ENCODE measurements at places on chromosomes 6 and 20.

GRCh38 chr6:16576451-16577368, 184.6 kb downstream of the ATXN1 start:
- no peak overlapping the region for H3K4me3 ChIP-seq
- H3K27me3 ChIP-seq: no peaks in the 10 kb centered on the region
- H3K4me1 ChIP-seq: peaks cover 2% of the 10 kb centered on the region
- peaks cover 1% of the 10 kb centered on the region for H3K36me3 ChIP-seq
- H3K27ac ChIP-seq: no peak overlapping the region
- peak; percentile 29 for DNase-seq

- H3K27ac ChIP-seq: no peak overlapping the region
- no peaks in the 10 kb centered on the region for H3K36me3 ChIP-seq
- no peak overlapping the region for H3K4me3 ChIP-seq
- H3K4me1 ChIP-seq: no peaks in the 10 kb centered on the region
- DNase-seq: no peak
Measured at GRCh38 chr20:9555781-9556180, 41.4 kb downstream of the LAMP5 start.

- no peak for DNase-seq
- no peak overlapping the region for H3K4me3 ChIP-seq
- H3K27ac ChIP-seq: no peak overlapping the region
- no peaks in the 10 kb centered on the region for H3K4me1 ChIP-seq
- H3K36me3 ChIP-seq: peaks cover 2% of the 10 kb centered on the region
Measured at GRCh38 chr6:155128977-155129376, 133.9 kb downstream of the TIAM2 start.

DNA sequence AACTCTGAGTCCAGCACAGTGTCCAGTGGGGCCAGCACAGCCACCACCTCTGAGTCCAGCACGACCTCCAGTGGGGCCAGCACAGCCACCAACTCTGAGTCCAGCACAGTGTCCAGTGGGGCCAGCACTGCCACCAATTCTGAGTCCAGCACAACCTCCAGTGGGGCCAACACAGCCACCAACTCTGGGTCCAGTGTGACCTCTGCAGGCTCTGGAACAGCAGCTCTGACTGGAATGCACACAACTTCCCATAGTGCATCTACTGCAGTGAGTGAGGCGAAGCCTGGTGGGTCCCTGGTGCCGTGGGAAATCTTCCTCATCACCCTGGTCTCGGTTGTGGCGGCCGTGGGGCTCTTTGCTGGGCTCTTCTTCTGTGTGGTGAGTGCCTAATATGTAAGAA, 3.8 kb downstream of the MUC21 start:
- H3K27ac ChIP-seq: no peak overlapping the region
- H3K36me3 ChIP-seq: no peaks in the 10 kb centered on the region
- H3K4me1 ChIP-seq: peaks cover 6% of the 10 kb centered on the region
- DNase-seq: no peak

- no peak overlapping the region for H3K4me3 ChIP-seq
- no peaks in the 10 kb centered on the region for H3K36me3 ChIP-seq
- no peaks in the 10 kb centered on the region for H3K27me3 ChIP-seq
- H3K27ac ChIP-seq: no peak overlapping the region
- DNase-seq: peak; percentile 89
Measured at GRCh38 chr20:62485062-62485700, 9.4 kb upstream of the GATA5 start.

DNA sequence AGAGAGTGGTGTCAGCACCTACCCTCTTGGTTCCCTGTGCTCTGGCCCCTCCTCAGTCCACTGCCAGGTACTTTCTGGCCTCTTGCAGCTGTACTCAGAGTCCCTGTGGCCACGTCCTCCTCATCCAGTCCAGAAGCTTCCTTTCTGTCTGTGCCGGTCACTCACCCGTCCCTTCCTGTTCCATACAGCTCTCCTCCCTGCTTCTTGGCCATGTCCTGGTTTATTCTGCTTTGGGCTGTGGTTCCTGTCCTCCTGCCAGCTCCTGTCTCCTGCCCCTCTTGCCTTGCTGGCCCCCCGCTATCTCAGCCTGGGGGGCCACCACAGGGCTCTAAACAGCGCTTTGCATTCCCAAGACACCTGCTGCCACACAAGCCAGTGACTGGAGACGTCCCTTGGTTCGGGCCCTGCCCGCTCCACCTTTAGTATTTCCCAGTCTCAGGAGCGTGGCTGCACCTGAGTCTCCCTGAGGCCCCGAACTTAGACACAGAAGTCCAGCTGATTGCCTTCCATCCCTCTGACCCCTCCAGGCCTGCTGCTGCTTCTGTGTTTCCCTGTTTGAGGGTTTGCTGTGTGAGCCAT, 15.5 kb upstream of the RBM38 start:
- DNase-seq: no peak
- no peaks in the 10 kb centered on the region for H3K4me1 ChIP-seq
- no peaks in the 10 kb centered on the region for H3K27me3 ChIP-seq
- peak overlapping the region; percentile 42 for H3K27ac ChIP-seq
- no peak overlapping the region for H3K4me3 ChIP-seq
- H3K36me3 ChIP-seq: peaks cover 33% of the 10 kb centered on the region

GRCh38 chr20:48002517-48002970, 217.3 kb upstream of the SULF2 start:
- no peak for DNase-seq
- no peak overlapping the region for H3K27ac ChIP-seq
- H3K36me3 ChIP-seq: no peaks in the 10 kb centered on the region
- H3K27me3 ChIP-seq: no peaks in the 10 kb centered on the region
- no peaks in the 10 kb centered on the region for H3K4me1 ChIP-seq
- H3K4me3 ChIP-seq: no peak overlapping the region

DNA sequence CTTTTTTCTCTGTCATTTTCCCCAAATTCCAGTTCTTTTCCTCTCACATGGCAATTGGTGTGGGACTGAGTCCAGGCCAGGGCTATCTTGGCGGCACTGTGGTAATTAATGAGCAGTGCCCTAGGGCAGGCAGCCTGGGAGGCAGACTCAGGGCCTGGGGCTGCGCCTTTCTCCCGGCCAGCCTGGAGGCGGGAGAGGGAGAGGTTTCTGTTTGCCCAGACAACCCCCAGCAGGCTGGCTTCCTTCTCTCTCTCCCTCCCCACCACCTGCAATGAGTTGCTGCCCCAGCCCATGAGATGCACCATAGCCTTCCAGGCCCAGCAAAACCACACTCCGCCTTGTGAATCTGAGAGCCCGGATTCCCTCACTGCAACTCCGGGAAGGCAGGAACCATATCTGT, 15.1 kb upstream of the CCDC167 start:
- H3K4me1 ChIP-seq: peaks cover 19% of the 10 kb centered on the region
- no peaks in the 10 kb centered on the region for H3K36me3 ChIP-seq
- no peak overlapping the region for H3K27ac ChIP-seq
- H3K4me3 ChIP-seq: no peak overlapping the region
- DNase-seq: no peak

GRCh38 chr20:63587256-63587655, 13.2 kb upstream of the HELZ2 start:
- H3K4me1 ChIP-seq: no peaks in the 10 kb centered on the region
- DNase-seq: no peak
- peaks cover 5% of the 10 kb centered on the region for H3K36me3 ChIP-seq
- no peaks in the 10 kb centered on the region for H3K27me3 ChIP-seq

- H3K27ac ChIP-seq: no peak overlapping the region
- H3K27me3 ChIP-seq: no peaks in the 10 kb centered on the region
- no peak for DNase-seq
- no peaks in the 10 kb centered on the region for H3K4me1 ChIP-seq
Measured at GRCh38 chr6:78583079-78583478, 284.3 kb upstream of the IRAK1BP1 start.

GRCh38 chr20:57309544-57310115, 20.0 kb upstream of the SPO11 start:
- H3K27ac ChIP-seq: no peak overlapping the region
- H3K4me1 ChIP-seq: no peaks in the 10 kb centered on the region
- H3K4me3 ChIP-seq: no peak overlapping the region
- no peak for DNase-seq

DNA sequence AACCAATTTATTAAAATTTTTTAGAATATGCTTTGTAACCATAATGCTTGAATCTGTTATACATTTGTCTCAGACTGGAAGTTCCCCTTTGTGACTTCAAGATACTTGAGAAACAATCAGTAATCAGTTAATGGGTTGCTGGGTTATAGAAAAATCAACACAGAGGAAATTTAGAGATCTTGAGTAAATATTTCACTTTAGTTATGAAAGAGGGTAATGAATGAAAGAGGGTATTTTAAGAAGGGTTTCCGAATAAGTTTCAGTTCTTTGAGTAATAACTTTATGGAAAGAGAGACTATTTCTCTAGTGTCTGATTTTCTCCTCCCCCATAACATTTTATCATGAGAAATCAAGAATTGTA, 21.4 kb downstream of the ZFAND3 start:
- DNase-seq: no peak
- H3K27me3 ChIP-seq: no peaks in the 10 kb centered on the region
- peaks cover 15% of the 10 kb centered on the region for H3K36me3 ChIP-seq
- no peak overlapping the region for H3K27ac ChIP-seq
- no peak overlapping the region for H3K4me3 ChIP-seq

GRCh38 chr6:83381949-83382348, 48.9 kb downstream of the ME1 start:
- no peak for DNase-seq
- no peaks in the 10 kb centered on the region for H3K27me3 ChIP-seq
- no peak overlapping the region for H3K4me3 ChIP-seq
- H3K36me3 ChIP-seq: no peaks in the 10 kb centered on the region

GRCh38 chr20:19620446-19620845, 137.6 kb upstream of the RIN2 start:
- H3K36me3 ChIP-seq: no peaks in the 10 kb centered on the region
- H3K27me3 ChIP-seq: no peaks in the 10 kb centered on the region
- H3K4me1 ChIP-seq: no peaks in the 10 kb centered on the region
- peak; percentile 12 for DNase-seq
- no peak overlapping the region for H3K4me3 ChIP-seq
- H3K27ac ChIP-seq: no peak overlapping the region

DNA sequence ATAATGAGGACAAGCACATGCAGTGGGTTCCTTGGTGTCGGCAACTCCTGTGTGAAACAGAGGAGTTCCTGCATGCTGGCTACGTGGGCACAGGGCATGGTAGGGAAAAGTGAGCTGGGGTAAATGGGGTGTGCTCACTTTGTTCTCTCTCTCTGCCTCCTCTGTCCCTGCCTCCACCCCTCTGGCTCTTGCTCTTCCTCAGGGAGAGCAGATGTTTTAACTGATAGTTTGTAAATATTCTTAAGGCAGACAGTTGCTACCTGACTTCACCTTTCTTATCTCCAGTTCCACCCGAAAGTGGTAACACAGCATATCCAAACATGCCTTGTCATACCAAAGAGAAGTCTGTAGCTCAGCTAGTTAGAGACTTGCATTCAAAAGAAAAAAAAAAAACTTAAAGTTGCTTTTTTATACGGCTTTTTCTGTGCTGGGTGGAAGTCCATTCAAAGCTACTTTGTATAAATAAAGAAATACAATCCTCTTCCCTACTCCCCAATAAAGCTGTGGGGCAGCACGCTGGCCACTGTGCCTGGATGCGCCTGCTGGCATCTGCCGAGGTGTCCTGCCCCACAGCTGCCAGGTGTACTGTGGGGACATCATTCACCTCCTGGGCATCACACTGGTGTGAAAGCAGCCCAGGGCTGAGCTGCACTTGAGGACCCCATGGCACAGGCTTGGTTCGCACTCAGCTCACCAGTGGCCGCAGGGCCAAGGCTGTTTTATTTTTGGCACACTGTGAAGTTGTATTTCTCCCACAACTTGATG, 93.6 kb downstream of the FOXC1 start:
- H3K4me1 ChIP-seq: no peaks in the 10 kb centered on the region
- no peak overlapping the region for H3K27ac ChIP-seq
- DNase-seq: no peak
- no peak overlapping the region for H3K4me3 ChIP-seq
- no peaks in the 10 kb centered on the region for H3K27me3 ChIP-seq

GRCh38 chr6:145669627-145670034, 65.7 kb downstream of the EPM2A start:
- H3K36me3 ChIP-seq: no peaks in the 10 kb centered on the region
- H3K4me3 ChIP-seq: no peak overlapping the region
- no peaks in the 10 kb centered on the region for H3K4me1 ChIP-seq

- H3K36me3 ChIP-seq: no peaks in the 10 kb centered on the region
- no peak overlapping the region for H3K27ac ChIP-seq
- DNase-seq: no peak
- no peak overlapping the region for H3K4me3 ChIP-seq
- no peaks in the 10 kb centered on the region for H3K4me1 ChIP-seq
- H3K27me3 ChIP-seq: no peaks in the 10 kb centered on the region
Measured at GRCh38 chr6:72649032-72649984, 27.4 kb downstream of the KCNQ5 start.

GRCh38 chr6:100479179-100480035, 14.7 kb upstream of the SIM1 start:
- H3K27ac ChIP-seq: no peak overlapping the region
- H3K4me3 ChIP-seq: no peak overlapping the region
- H3K36me3 ChIP-seq: no peaks in the 10 kb centered on the region
- peak; percentile 43 for DNase-seq
